HAP-1 (cell line): ENCODE measurements at places on chromosomes 16 and 17.
A peak's percentile ranks its signal among the peaks of the same experiment; 100 is the strongest.

GRCh38 chr16:79595931-79596450 is 4.5 kb downstream of the MAF start:
- no peak for DNase-seq

DNA sequence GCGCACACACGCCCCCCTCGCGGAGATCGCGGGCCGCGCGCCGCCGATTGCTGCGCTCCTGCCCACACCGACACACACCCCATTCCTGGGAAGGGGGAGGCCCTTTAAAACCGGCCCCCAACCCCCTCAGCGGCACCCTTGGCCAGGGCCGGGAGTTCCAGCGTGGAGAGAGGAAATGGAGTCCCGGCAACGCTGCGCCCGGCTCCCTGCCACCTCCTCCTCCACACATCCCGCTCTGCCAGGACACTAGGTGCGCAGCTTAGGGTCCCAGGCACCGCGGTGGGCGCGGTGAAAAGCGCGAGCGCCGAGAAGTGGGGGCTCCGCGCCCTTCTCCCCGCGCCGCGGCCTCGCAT is 397 bp downstream of the CDC42EP4 start:
- no peak for DNase-seq

- DNase-seq = no peak
Observed at GRCh38 chr16:75460446-75460845, 4.0 kb downstream of the TMEM170A start.

DNA sequence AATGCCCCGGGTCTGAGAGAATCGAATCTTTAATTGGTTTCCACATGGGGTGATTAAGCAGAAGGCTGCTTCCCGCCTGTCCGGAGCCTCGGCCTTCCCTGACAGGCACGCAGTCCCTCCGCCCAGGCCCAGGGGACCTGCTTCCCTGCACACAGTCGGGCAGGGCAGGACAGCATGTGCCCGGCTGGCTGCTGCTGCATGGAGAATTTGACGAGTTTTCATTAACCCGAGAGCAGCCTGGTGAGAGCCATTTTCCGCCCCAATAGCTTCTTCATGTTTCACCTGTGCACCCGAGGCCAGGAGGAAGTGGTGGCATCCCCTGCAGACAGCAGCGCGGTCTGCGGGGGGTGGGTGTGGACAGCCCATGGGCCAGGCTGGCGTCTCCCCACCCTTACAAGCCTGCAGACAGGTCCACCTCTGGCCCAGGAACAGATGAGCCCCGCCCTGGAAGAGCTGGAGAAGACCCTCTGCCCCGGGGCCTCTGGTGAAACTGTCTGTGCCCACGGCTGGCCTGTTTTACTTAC is 67.0 kb downstream of the KLHDC4 start:
- no peak for DNase-seq

DNA sequence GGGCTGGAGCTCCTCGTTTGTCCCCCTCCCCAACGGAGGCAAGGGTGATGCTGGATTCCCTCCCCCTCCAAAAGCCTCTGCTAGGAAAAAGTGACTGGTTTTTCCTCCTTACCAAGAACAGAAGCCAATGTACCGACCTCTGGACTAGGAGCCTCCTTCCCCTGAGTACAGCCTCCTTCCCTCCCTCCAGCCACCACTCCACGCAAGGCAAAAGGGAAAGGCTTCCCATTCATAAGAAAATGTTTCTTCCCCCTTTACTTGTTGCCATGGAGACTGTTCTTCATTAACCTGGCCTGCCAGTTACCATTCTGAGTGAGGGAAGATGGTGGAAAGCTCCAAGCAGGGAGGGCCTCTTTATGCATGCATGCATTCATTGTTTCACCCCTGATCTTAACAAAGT is 4.3 kb upstream of the PIMREG start:
- DNase-seq = no peak

GRCh38 chr17:30819971-30820705 is 4.4 kb downstream of the CRLF3 start:
- no peak for DNase-seq

DNA sequence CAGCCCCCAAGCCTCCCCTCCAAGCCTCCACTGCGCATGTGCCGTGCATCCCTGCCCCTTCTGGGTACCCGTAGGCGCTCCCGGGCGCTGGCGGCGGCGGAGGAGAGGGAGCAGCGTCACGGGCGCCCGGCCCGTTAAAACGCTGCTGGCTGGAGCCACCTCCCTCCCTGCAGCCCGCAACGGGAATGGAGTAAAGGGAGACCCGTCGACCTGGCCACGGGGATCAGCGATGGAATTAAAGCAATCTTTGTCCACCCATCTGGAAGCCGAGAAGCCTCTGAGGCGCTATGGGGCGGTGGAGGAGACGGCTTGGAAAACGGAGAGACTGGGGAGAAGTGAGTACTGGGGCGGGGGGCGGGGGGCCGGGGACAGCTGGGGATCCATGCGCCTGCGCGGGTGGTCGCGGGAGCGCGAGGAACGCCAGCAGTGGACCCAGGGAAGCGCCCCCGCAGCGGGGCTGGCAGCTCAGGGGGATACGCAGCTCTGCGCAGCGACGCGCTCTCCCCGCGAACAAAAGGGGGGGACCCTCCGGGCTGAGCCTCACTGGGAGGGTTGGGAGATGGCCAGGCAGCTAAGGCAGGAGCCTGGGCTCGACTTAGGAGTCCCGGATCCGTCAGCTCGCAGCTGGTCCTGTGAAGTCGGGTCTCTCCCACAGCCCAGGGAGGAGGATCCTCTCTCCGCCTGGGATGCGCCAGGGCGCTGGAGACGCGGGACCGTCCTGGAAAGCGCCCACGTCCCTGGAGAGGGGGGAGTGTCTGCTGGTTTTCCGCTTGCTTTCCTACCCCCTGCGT is at the start of gene BMERB1:
BMERB1 (plus strand) TSS at position 164 of the 791 bp plus-strand sequence; CDS start at position 230, 66 bp downstream.
- peak; percentile 61 for DNase-seq

- DNase-seq = no peak
Observed at GRCh38 chr17:19372866-19373504, 5.3 kb upstream of the MAPK7 start.

GRCh38 chr17:67520252-67520906 is 143.3 kb downstream of the PITPNC1 start:
- no peak for DNase-seq

- DNase-seq = no peak
Observed at GRCh38 chr16:22053921-22054341, 38.4 kb upstream of the VWA3A start.

DNA sequence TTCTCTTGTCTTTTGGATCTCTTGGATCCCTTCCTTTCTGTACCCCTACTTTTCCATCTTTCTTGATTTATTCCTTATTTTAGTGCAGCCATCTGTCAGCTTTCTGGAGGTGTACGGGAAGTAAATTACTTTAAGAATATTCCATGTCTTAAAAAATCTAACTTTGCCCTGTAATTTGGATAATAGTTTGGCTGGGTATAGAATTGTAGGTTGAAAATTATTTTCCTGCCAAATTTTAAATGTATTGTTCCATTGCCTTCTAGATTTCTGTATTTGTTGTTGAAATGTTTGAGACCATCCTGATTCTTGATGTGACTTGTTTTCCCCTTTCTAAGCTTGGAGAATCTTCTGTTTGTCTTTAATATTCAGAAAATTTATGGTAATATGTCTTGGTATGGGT is 2.1 kb downstream of the DDX19B start:
- DNase-seq = no peak

DNA sequence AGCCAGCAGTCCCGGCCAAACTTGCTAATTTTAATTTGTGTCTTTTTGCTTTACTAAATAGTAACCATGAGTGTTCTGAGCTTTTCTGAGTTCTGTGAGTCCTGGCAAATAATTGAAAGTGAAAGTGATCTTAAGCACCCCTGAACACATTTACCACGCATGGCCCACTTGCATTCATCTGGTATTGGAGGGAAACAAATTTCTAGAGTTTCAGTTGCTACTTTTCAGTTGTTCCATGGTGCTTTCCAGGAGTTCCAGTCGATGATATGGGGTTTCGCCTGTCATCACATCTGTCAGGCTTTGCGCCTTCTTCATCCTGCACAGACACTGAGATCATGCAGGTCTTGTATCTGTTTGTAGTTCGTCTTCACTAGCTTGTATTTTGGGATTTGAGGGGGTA is 44.1 kb downstream of the CRLF3 start:
- no peak for DNase-seq

- no peak for DNase-seq
Observed at GRCh38 chr17:2406271-2406902, 5.5 kb upstream of the MNT start.

GRCh38 chr17:38449364-38449763 is 21.1 kb downstream of the ARHGAP23 start:
- no peak for DNase-seq

DNA sequence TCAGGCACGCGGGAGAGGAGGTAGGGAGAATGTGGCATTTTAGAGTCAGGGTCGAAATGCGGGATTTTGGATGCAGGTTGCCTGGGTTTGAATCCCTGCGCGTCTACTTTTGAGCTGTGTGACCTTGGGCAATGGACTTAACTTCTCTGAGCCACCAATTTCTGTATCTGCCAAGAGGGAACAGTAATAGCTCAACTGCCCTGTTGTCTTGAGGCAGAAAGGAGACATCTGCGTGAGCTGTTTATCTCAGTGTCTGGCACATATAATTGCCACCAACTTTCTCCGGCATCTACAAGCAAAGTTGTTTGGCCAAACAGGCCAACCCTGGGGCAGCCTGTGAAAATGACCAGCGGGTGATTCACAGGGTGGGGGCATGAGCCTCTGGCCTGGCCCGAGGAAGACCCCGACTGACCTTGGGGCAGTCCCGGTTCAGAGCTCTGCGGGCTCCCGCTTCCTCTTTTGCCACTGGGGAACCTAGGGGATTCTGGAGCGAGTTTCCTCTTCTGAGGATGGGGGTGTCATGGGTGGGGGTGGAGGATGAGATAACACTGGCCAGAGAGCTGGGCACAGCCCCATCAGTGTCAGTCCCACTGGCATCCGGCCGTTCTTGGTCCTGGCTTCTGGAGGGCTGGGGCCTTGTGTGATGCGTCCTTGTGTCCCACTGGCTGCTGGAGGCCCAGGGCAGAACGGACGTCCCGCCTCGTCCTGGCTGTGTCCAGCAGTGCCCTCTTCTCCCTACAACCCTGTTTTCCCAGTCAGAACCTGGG is 1.3 kb downstream of the SNN start:
- DNase-seq = no peak

GRCh38 chr17:16879686-16880085 is 92.2 kb downstream of the TNFRSF13B start:
- DNase-seq = no peak

DNA sequence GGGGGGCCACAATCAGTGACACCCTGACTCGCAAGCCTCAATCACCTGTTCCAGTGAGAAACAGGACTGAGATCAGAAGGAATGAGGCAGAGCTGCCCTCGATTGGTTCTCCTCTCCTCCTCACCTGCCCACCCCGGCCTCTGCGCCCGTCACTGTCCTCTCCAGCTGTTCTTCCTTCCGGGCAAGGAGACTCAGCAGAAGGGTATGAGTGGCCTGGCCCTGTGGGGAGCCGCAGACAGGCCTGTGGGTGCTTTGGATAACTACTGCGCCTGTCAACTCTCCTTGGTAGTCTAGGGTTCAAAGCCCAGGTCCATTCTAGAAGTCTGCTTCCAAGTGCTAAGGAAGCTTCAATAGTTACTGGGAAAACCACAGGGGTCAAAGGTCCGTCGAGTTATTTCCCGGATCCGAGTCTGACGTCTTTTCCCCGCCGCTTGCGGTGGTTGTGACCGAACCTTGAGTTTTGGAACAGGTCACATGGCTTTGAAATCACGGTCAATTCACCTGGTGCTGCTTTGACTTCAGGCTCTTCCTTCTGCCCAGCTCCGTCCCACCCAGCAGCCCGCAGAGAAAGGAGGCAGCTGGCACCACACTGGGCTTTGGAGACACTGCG is 8.3 kb downstream of the CARD14 start:
- no peak for DNase-seq
